ENCODE measurements at places on chromosomes 4 and X.

GRCh38 chrX:148416931-148417330 lies 83.5 kb upstream of the AFF2 start:
- DNase-seq: no peak

- no peak for DNase-seq
Observed at GRCh38 chr4:6198768-6199421, 1.5 kb downstream of the JAKMIP1 start.

- DNase-seq: peak; percentile 54
Observed at GRCh38 chrX:49165901-49166881, 3.6 kb downstream of the MAGIX start.

DNA sequence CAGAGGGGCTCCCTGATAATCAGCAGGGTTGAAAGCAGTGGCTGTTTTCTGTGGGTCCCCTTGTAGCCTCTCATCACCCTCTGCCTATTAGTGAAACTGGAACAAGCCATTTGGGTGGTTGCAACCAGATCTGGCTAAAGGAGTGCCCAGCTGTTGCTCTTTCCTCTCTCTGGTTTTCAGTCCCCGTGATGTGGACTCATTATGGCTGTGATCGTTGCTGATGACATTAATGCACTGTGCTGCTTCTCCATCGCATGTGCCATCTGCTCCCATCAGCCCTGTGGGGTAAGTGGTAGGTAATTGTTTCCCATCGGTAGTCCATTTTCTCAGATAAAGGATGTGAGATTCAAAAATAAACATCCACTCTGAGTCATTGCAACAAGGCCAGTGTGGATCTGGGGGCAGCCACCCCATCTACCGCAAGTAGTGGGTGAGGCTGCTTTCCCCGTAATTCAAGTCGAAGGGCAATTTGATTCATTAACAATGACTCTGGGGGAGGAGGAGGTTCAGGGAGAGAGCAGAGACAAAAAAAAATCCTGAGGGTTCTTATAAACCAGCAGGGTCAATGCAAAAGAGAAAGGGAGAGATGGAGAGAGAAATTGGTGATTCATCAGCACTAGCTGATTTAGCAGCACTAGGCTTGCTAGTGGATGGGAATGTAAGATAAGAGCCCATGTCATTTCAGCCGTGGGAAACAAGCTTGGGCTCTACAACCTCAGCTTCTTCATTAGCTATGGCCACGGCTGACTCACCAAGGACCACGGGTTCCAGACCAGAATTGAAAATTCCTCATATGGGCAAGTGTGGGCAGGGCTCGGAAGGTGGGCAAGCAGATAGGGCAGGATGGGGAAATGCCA lies 357.8 kb downstream of the MID1IP1 start:
- no peak for DNase-seq

GRCh38 chr4:88489100-88489761 lies 32.3 kb downstream of the HERC5 start:
- no peak for DNase-seq
